Fibroblast of villous mesenchyme (primary cell): ENCODE measurements at places on chromosomes 12 and 14. TPM values are rescaled to one million over a fixed set of nuclear protein-coding genes. Genes with fewer than 3 reads are reported as not detected.

Gene ABCD2
- total RNA-seq = under 0.01 and 0.32 TPM in 2 replicates

Gene CAPZA3
- not detected in 2 replicates for total RNA-seq

Gene HOXC4
- under 0.01 and 1.6 TPM in 2 replicates for total RNA-seq

Gene CLEC4A
- total RNA-seq = under 0.01 and 0.32 TPM in 2 replicates

Gene TBC1D30
- total RNA-seq = under 0.01 TPM in 2 replicates

Gene SLC25A21
- total RNA-seq = 0.97 and 1.3 TPM in 2 replicates

Gene LIMA1
- total RNA-seq = 188 and 377 TPM in 2 replicates
